MV-4-11 (cell line): ENCODE measurements at places on chromosomes 6 and 20.

DNA sequence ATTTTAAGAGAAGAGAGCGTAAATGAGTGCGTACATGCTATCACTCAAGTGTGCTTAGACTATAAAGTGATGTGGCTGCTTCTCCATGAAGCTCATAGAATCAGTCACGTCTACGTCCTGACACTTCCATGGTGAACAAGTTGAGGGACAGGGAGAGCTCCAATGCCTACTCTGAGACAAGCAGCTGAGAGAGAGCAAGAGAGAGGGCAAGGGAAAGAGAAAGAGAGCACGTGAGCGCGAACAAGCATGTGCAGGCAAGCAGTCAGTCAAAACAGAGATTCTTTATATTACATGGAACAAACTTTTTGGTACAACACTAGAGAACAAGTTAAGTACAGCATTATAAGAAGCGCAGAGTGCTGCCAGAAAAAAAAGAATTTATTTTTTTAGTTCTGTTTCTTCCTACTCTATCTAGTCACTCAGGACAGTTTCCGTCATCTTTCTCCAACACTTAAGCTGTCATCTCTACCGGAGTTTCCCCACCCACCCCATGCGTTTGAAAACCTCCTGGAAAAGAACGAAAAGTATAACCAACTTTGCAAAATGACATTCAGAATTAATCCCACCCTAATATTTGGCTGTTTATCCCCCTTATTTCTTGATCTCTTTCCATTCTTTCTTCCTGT is 61.8 kb downstream of the EPB41L2 start:
- DNase-seq, result no peak

GRCh38 chr6:25359891-25360290 is 80.7 kb downstream of the CARMIL1 start:
- no peak for DNase-seq

- DNase-seq, result peak; percentile 18
Observed at GRCh38 chr6:26165261-26165790, 78.1 kb downstream of the HFE start.

DNA sequence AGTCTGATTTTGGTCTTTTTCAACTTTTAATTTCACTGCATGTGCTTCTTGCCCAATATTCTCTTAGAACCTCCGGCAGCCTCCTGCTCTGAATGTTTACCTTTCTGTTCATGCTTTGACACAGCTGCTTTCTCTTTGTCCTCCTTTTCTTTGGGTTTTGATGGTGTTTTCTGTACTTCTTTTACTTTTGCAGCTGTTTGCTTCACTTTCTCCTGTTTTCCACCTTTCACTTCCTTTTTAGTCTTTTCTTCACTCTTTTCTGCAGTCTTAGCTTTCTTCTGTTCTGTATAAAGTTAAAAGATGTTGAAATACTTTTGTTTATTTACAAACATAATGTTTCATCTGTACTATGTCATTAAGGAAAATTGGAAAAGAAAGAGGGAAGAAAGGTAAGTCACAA is 133.1 kb downstream of the TRDN start:
- DNase-seq, result no peak

- DNase-seq, result no peak
Observed at GRCh38 chr6:138378463-138378862, 758 bp downstream of the SMIM28 start.

- no peak for DNase-seq
Observed at GRCh38 chr6:73435236-73435635, 16.9 kb downstream of the CGAS start.

GRCh38 chr6:158459726-158460125 is 100.2 kb upstream of the TMEM181 start:
- DNase-seq, result no peak

DNA sequence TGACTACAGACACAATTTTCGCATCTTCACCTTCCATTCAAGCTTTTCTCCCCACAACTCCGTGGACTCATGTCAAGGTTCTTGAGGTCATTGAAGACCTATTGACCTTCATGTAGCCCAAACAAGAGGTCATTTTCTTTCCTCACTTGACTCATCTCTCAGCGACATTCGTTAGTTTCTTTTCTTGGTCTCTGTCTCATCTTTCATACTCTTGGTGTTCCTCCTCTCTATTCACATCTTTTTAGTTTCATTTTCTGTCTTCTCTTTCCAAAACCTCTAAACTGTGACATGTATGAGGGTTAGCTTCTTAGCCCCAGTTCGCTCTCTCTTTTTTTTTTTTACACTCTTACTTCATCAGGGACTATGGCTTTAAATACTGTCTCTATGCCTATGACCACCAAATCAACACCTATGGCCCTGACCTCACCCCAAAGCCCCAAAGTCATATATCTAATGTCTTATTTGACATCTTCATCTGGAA is 128.6 kb upstream of the BACH2 start:
- no peak for DNase-seq
